Stimulated activated CD4-positive, alpha-beta T cell treated with anti-CD3 and anti-CD28 coated beads, Interleukin-1b, Interleukin-23, amount 100 ng/mL, for 24 hours (primary cell): ENCODE measurements at places on chromosomes 3 and 15.

- no peak for DNase-seq
Observed at GRCh38 chr15:96565266-96565665, 234.8 kb downstream of the NR2F2 start.

DNA sequence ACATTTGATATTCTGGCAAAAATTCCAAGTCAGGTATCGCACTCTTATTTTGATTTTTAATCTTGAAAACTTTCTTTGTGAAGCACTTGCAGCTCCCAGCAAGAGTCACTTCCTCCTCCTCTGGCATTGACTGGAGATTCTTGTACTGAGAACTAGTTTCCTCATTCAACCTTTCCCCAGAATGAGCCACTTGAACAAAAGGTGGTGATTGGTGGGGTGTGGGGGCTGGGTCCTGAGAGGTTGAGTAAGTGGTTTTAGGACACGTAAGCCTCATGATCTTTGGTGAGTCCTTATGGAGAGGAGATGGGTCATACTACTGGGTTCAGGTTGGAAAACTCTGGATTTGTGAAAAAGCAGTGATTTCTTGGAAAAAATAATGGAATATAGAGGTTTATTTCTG lies 32.3 kb upstream of the ONECUT1 start:
- no peak for DNase-seq

- no peak for DNase-seq
Observed at GRCh38 chr3:159319156-159319555, 517.3 kb downstream of the MFSD1 start.

DNA sequence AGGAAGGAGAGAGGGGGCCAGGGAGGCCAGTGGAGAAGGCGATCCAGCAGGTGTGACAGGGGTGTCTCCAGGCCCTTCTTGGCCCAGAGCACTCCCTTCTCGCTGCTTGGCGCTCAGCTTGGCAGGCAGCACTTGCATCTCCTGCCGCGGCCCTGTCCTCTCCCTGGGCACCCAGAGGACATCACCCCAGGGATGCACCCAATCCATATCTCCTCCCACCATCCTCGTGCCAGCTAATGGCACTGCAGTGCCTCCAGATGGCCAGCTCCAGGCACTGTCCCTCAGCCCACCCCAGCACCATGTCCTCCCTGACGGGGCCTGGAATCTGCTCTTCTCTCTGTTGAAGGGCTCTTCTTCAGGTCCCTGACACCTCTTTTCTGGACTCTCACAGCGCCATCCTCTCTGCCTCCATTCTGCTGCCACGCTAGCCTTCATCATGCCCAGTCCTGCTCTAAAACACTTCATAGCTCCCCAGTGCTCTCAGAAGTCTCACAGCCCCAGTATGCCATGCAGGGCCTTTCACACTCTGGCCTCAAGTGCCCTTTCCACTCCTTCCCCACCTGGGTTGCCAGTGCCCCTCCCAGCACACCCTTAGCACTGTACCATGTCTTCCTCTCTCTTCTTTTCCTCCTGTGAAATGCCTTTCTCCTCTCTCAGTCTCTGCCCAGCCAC lies 106.8 kb upstream of the SLC6A11 start:
- DNase-seq = no peak

GRCh38 chr3:77933926-77934325 lies 894.0 kb downstream of the ROBO2 start:
- no peak for DNase-seq

- no peak for DNase-seq
Observed at GRCh38 chr3:162103808-162104207, 607.2 kb downstream of the OTOL1 start.

- DNase-seq = no peak
Observed at GRCh38 chr3:159685801-159686200, 302.8 kb upstream of the IL12A start.

DNA sequence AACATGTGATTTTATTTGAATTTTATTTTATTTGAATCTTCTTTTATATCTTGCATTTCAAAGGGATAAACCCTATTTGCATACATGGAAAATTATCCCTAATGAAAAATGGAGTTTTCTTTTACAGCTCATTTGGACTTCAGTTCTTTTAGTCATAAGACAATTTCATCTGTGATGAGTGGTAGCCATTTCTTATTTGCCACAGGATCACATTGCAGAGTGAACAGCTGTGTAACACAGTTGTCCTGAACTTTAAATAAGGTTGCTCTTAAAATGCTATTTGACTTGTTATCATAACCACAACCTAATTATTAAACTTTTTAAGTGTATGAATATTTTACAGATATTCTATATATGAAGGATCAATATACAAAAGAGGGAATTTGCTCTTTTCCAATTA lies 221.7 kb upstream of the ROPN1 start:
- DNase-seq = no peak

DNA sequence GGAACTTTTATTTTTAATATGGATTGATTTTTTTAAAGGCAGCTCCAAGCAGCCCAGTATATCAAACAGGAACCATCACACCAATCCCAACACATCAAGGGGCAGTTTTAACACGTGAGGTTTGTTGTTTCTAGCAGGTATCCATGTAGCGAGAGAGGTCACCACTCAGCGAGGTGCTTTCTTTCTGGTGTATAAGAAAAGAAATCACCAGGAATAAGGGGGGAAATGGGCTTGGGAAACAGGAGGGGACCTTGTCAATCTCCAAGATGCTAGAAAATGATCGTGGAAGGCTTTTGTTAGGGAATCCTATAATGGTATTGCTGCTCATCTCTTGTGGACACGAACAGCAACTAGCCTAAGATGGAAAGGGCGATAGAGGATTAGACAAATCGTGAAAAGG lies 402.9 kb upstream of the ATP11B start:
- no peak for DNase-seq

- no peak for DNase-seq
Observed at GRCh38 chr3:23806534-23807423, 1.0 kb downstream of the UBE2E1 start.

- no peak for DNase-seq
Observed at GRCh38 chr3:129429080-129429451, 630 bp upstream of the EFCAB12 start.

- no peak for DNase-seq
Observed at GRCh38 chr3:182220013-182220412, 508.3 kb downstream of the SOX2 start.

GRCh38 chr3:154022606-154023005 lies 98.6 kb upstream of the ARHGEF26 start:
- no peak for DNase-seq

GRCh38 chr15:39028069-39028468 lies 463.5 kb upstream of the RASGRP1 start:
- no peak for DNase-seq

DNA sequence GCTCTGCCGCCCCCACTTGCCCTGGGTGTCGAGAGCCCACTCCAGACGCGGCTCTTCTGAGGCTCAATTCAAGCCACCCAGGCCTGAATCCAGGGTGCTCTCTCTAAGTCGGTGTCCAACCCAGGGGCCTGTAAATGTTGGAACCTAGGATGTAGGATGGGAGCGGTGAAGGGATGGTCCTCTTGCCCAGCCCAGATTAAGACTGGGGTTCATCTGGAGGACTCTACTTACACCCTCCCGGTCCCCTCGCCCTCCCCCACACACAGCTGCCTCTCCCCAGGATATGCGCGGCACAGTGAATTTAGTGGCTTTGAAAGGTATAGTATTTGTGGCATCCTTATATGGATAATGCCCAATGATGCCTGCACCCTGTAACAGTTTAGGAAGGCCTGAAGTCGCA lies 822 bp upstream of the FBN1 start:
- no peak for DNase-seq

DNA sequence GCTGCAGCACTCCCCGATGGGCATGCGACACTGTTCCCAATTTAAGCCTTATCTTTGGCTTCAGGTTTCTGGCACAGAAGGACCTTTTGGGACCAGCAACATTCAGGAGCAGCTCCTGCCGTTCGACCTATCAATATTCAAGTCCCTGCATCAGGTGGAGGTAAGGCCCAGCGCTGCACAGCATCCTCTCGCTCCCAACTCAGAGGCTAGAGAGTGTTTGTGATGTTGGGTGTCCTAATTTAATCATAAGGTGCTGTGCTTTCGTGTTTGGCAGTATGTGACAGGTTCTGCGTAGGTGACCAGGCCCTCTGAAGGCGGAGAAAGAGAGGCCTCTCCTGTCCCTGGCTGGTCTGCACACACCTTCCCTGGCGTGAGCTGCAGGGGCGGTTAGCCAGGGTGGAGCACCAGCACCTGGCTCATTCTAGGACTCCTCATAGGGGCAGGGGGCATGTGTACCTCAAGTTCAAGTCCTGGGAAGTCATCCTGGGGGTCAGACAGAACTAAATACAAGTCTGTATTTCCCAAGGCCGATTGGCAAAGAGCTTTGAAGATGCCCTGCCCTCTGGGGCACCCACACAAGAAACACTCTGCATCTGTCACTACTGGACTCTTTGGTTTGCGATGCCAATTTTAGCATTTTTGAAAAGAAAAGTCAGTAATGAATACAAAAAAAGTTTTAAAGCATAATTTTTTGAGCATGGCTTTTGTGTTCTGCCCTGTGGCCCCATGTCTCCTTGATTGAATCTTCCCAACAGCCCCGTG lies 17.0 kb downstream of the NISCH start:
- no peak for DNase-seq

DNA sequence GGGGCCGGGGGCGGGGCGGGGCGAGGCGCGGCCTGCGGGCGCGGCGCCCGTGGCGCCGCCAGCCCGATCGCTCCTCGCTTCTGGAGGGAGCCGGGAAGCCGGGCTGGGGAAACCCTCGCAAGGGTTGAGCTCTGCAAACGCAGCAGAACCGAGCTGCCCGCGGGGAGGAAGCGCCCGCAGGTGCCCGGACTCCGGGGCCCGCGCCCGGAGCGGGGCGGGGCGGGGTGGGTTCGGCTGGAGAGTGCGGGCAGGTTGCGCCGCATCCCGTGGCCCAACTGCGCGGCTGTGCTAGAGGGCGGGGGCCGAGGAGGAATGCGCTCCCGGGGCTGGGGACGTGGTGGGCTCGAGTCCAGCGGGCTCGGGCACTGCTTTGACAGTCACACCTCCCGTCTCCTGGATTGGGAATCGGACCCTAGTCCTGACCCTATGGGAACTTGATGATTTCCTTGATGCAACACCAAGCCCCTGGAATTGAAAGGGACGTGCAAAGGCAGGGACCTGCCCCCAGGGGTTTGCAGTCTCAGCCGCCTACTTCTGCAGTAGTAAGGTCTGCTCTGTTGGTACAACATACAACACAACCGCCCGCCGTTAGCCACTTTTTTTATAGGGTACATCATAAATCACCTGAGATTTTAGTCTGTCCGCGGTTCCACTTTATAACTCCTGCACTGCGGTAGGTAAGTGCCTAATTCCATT lies 34.3 kb downstream of the ZBTB38 start:
- DNase-seq = peak; percentile 24

GRCh38 chr3:32460031-32460749 lies 42.5 kb downstream of the CMTM6 start:
- no peak for DNase-seq

DNA sequence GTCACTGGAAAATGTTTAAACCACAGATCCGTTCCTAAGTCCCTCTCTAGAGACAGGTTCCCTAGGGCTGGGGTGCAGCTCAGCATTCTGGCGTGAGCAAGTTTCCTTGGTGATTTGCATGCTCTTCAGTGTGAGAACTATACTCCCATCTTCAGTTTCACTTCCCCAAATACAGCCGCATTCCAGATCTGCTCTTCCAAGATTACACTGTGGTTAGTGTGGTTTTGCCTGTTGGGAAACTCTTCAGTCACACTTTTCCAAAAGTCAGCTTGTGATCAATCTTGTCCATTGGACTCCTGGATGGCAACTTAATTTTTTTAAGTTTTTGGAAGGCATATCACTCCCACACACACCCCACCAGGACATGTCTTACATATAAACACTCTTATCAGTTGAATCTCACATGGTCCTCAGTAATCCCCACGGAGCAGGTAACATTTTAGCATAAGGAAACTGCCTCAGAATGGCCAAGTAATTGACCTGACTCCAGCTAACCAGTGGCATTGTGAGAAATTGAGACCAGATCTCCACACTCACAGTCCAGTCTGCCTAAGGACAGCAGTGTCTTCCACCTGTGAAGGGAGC lies 33.5 kb upstream of the PTPN23 start:
- no peak for DNase-seq

- no peak for DNase-seq
Observed at GRCh38 chr3:124019291-124019690, 27.4 kb upstream of the ROPN1 start.

DNA sequence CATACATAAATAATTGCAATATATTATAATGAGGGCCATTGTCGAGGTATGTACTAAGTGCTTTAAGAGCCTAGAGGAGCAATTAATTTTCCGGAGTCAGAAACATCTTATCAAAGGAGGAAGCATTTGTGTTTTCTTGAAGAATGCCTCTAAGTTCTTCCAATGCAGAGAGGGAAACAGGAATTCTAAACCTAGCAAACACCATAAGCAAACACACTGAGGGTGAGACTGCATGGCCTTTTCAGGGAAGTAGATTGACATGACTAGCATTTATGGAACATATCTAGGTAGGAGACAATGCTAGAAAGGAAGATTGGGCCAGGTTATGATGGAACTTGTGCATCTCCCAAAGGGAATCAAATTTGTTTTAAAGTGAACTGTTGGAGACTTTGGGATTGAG lies 7.2 kb upstream of the PLCL2 start:
- DNase-seq = no peak

- DNase-seq = no peak
Observed at GRCh38 chr15:49383266-49383665, 39.8 kb upstream of the FGF7 start.

- DNase-seq = no peak
Observed at GRCh38 chr15:100764778-100765466, 114.7 kb upstream of the ALDH1A3 start.

DNA sequence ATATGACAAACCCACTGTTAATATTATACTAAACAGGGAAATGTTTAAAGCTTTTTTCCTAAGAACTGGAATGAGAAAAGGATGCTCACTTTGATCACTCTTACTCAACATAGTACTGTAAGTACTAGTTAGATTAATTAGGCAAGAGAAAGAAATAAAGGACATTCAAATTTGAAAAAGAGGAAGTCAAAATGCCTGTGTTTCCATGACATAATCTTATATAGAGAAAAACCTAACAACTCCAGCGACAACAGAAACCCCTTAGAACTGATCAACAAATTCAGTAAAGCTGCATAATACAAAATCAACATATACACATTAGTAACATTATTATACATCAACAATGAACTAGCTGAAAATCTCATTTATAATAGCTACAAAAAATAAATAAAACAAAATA lies 200.6 kb upstream of the ROBO1 start:
- no peak for DNase-seq

DNA sequence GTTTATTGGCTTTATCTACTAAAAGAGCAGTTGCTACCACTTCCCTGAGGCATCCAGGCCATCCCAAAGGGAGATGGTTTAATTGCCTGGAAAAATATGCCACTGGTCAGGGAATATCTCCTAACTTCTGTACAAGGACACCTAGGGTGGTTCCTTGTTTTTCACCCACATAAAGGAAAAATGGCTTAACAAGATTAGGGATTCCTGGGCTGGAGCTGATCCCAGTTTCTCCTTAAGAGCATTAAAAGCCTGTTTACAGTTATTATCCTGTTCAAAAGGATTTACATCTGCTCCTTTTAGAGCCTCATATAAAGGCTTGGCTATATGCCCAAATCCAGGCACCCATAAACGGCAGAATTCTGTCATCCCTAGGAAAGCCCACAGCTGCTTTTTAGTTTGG lies 70.2 kb upstream of the WNT7A start:
- DNase-seq = no peak
